Activated CD8-positive, alpha-beta T cell treated with anti-CD3 and anti-CD28 coated beads, Interleukin-2, amount 10 ng/mL, durations not matched to agents 7 days and 5 days (primary cell): ENCODE measurements at places on chromosomes 2 and 18. TPM values are rescaled to one million over a fixed set of nuclear protein-coding genes. Genes with fewer than 3 reads are reported as not detected.

GRCh38 chr2:241339839-241340630 lies 16.1 kb upstream of the FARP2 start:
- H3K27me3 ChIP-seq = no peaks in the 10 kb centered on the region
- no peak overlapping the region for H3K4me3 ChIP-seq
- H3K4me1 ChIP-seq = peaks cover 41% of the 10 kb centered on the region

The MGAT4A gene
- 73.4 TPM for total RNA-seq

The ALPP gene
- not detected for total RNA-seq

The TUBA4B gene
- not detected for total RNA-seq

The ATOH8 gene
- total RNA-seq = 0.11 TPM

The GAREM1 gene
- not detected for total RNA-seq

- no peaks in the 10 kb centered on the region for H3K4me1 ChIP-seq
- H3K27ac ChIP-seq = no peak overlapping the region
- no peak overlapping the region for H3K4me3 ChIP-seq
- no peaks in the 10 kb centered on the region for H3K27me3 ChIP-seq
These were observed 277.3 kb downstream of the MBD5 start for GRCh38 chr2:148298196-148298595.

The PDE1A gene
- total RNA-seq = not detected

DNA sequence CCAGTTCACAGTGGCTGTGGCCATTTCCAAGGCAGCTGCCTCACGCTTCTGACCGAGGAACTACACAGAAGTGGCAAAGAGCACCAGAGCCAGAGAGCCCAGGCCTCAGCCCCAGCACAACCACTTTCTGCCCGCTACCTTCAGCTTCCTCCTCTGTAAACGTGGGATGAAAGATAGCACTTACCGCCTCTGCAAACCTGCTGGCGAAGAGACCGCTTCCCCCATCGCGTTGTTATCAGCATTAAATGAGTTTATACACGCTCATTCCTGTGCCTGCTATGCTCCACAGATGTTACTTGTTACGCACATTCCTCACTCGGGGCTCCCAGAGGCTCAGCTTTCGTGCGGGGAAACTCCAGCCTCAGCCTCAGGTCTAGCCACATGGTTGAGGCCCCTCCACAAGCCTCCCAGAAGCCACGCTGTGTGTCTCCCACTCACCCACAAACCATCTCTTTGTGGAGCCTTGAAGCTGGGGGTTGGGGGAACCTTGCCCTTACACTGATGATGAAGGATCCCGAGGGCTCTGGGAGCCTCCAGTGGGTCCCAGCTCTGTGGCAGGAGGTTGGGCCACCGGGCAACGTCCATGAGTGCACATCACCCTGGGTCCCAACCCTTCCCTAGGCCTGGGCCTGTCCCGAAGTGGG lies 63.3 kb upstream of the SMAD7 start:
- no peak for DNase-seq
- no peaks in the 10 kb centered on the region for H3K27me3 ChIP-seq
- no peaks in the 10 kb centered on the region for H3K4me1 ChIP-seq
- no peaks in the 10 kb centered on the region for H3K36me3 ChIP-seq

DNA sequence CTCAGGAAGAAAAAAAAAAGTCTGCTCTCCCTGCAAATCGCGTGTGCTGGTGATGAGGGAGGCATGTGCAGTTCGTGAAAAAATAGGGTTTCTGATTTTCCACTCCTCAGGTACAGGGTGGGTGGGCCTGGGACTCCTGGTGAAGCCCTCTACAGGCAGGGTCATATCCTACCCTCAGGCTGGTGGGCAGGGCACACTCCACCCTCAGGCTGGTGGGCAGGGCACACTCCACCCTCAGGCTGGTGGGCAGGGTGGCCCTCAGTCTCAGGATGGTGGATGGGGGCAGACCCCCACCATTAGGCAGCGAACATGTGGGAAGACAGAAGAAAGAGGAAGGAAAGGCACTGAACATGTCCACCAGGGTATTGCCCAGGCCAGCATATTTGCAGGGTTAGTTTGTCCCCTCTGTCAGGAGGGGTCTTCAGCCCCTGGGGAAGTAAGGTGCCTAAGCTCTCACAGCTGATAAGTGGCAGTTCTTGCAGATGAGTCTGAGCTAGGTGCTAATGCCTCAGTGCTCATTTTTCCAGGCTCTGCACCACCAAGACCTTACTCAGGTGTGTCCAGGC lies 95.2 kb upstream of the RAB6C start:
- no peak overlapping the region for H3K4me3 ChIP-seq
- DNase-seq = no peak
- H3K27me3 ChIP-seq = peaks cover 5% of the 10 kb centered on the region
- no peaks in the 10 kb centered on the region for H3K36me3 ChIP-seq

The KLHL30 gene
- not detected for total RNA-seq

DNA sequence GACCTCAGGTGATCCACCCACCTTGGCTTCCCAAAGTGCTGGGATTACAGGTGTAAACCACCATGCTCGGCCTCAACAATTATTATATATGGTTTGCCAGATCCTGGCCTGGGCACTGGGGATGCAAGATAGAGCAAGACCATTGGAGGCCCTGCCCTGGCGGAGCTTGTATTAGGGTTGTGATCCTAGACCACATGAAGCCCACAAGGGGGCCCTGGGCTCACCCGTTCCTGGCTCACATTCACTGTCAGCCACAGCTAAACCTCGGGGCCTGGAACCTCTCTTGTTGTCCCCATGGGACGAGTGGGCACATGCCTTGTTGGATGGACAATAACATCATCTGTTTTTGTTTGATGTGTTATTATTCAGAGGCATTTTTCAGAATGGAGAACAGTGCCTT lies 14.9 kb downstream of the HPCAL1 start:
- no peak overlapping the region for H3K4me3 ChIP-seq
- DNase-seq = no peak
- peaks cover 9% of the 10 kb centered on the region for H3K4me1 ChIP-seq
- H3K36me3 ChIP-seq = peaks cover 17% of the 10 kb centered on the region
- no peak overlapping the region for H3K27ac ChIP-seq

- H3K4me1 ChIP-seq = peaks cover 2% of the 10 kb centered on the region
- H3K4me3 ChIP-seq = no peak overlapping the region
- peaks cover 8% of the 10 kb centered on the region for H3K27me3 ChIP-seq
These were observed 94.8 kb upstream of the OTOS start for GRCh38 chr2:240235149-240235803.

DNA sequence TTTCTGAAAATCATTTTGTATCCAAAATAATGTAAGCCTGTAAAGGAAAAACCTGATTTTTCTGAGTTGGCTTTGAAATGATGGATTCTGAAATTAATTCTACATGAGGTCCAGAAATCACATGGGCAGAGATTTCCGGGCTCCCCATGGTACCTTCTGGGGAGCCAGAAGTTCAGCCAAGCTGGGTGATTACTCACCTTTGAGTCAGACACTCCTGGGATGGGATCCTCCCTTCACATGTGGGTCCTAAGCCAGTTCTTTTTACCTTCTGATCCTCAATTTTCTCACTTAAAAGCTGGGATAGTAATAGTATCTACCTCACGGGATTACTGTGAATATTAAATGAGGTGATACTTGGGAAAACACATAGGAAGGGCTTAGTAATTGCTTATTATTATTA lies 179.8 kb upstream of the EPAS1 start:
- H3K27ac ChIP-seq = no peak overlapping the region
- no peaks in the 10 kb centered on the region for H3K27me3 ChIP-seq
- H3K4me3 ChIP-seq = no peak overlapping the region
- DNase-seq = no peak

GRCh38 chr2:42752816-42753813 lies 10.8 kb downstream of the OXER1 start:
- peaks cover 7% of the 10 kb centered on the region for H3K4me1 ChIP-seq
- H3K4me3 ChIP-seq = no peak overlapping the region
- H3K27ac ChIP-seq = no peak overlapping the region
- no peak for DNase-seq
- peaks cover 1% of the 10 kb centered on the region for H3K36me3 ChIP-seq

DNA sequence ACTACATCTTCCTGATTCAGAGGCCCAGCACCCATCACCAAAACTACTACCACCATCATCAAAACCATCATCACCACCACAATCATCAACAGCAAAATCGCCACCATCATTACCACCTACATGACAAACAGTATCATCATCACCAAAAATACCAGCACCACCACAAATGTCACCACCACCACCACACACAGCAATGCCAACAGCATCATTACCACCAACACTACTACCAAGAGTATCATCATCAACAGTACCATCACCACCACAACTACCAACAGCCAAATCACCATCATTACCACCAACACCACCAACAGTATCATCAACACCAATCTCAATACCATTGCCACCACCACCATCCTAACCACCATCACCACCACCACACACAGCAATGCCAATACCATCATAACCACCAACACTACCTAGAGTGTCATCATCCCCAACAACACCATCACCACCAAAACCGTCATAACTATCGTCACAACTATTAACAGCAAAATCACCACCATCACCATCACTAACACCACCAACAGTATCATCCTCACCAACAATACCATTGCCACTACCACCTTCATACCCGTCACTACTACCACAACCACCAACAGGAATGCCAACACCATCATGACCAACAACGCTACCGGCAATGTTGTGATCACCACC lies 64.6 kb upstream of the TEX51 start:
- DNase-seq = no peak
- H3K36me3 ChIP-seq = no peaks in the 10 kb centered on the region
- no peaks in the 10 kb centered on the region for H3K4me1 ChIP-seq
- no peak overlapping the region for H3K27ac ChIP-seq
- no peaks in the 10 kb centered on the region for H3K27me3 ChIP-seq
- no peak overlapping the region for H3K4me3 ChIP-seq

GRCh38 chr18:34775461-34775860 lies 65.4 kb downstream of the DTNA start:
- no peak overlapping the region for H3K27ac ChIP-seq
- peaks cover 2% of the 10 kb centered on the region for H3K27me3 ChIP-seq
- H3K4me1 ChIP-seq = no peaks in the 10 kb centered on the region
- no peak overlapping the region for H3K4me3 ChIP-seq
- DNase-seq = no peak
- no peaks in the 10 kb centered on the region for H3K36me3 ChIP-seq
